Activated CD4-positive, alpha-beta T cell treated with anti-CD3 and anti-CD28 coated beads, Interleukin-2, amount 10 ng/mL, durations not matched to agents 7 days and 5 days (primary cell): ENCODE measurements at places on chromosomes 5 and 9.

DNA sequence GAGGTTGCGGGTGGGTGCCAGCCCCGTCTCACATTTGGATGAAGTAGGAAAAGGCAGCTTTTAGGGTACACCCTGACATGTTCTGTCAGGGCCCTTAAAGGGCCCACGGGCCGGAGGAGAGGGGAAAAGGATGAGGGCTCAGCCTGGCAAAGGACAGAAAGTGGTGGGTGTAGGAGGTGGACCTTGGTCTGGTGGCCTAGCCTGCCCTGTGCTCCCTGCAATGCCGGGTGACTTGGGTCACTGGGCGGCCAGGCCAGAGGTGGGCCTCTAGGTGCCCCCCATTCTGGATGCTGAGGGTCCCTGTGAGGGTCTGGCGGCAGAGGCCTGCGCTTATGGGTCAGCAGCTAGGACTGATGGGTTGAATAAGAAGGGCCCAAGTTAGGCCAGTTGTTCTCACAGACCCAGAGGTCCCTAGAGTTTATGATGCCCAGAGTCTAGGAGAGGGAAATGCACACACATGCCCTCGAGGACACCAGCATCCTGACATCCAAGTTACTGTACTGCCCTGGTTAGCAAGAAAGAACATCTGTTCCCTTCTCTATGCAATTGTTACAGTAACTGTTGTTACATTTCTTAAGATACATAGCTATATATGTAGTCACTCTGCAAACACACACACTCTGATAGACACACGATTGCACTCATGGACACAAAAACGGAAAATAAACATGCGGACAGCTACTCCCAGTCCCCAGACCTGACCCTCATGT is 12.5 kb downstream of the TRIM7 start:
- no peak for DNase-seq

GRCh38 chr5:121500310-121500709 is 351.4 kb upstream of the FTMT start:
- no peak for DNase-seq

GRCh38 chr5:41629897-41630296 is 119.5 kb upstream of the PLCXD3 start:
- DNase-seq, result no peak

DNA sequence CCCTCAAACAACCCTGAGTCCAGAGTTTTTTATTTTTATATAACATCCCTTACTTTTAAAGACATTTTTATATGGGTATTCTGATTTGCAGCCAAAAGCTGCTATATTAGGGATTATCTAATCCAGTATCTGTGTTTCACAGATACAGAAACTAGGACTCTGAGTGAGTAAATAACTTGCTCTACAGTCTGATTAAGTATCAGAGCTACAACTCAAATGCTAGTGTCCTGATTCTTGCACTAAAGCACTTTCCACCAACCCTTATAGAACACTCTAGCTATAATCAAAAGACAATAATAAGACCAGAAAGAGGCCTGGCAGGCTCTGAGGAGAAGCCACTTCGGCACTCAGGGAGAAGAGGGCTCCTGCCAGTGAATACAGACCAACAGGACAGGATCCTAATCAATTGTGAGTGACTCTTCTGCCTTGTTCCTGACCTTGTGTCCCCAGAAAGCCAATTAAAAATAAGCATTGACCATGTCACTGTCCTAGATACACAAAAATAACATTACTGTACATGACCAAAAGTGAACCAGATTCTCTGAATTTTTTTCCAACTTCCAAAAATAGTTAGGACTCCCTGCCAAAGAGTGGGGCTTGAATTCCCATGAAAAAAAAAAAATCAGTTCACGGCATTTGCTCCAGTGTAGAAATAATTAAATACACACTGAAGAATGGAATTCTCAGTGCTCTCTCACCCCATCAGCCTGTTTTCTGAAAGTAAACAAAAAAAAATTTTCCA is 63.6 kb upstream of the MAP3K1 start:
- no peak for DNase-seq

GRCh38 chr5:55935371-55935770 is 59.4 kb downstream of the IL6ST start:
- DNase-seq, result no peak

GRCh38 chr5:124859027-124859426 is 112.6 kb upstream of the ZNF608 start:
- DNase-seq, result no peak

DNA sequence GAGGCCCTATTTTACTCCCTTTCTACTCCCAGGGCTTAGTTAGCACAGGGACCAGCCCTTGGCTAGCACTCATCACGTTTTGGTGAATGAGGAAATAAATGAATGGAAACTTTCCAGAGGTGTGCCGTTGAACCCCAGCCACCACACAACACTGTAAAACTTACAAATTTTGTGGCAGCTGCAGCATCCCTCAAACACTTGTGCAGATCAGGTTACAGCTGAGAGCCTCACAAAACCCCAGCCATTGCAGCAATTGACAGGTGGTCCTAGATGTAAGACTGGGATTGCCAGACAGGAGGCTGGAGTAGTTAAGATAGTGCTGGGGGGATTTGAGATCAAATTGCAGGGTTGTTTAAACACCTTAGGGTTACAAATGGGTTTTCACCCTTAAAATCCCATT is 482.2 kb upstream of the KIF2A start:
- DNase-seq, result no peak
